ENCODE measurements at places on chromosomes 2 and 18.

- no peak for DNase-seq
These were observed 65.4 kb downstream of the SATB2 start for GRCh38 chr2:199392363-199392762.

DNA sequence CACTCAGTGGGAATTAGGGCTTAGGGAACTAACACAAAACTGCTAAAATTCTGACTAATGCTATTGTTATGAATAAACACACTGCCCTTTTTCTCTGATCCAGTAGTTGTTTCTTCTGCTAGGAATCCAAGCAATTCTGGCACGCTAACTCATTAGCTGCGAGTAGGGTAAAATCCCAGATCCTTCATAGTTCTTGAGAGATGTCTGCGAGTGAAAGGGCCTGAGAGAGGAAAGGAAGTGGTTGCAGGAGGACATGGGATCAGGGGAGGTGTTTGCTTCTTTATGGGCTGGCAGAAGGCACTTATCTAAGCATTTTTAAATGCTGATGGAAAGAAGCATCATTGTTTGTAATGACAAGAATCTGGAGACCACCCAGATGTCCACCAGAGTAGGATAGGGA is 9.4 kb downstream of the MAP3K19 start:
- DNase-seq = no peak

- DNase-seq = no peak
These were observed 71.8 kb downstream of the SH3RF3 start for GRCh38 chr2:109200616-109201464.

DNA sequence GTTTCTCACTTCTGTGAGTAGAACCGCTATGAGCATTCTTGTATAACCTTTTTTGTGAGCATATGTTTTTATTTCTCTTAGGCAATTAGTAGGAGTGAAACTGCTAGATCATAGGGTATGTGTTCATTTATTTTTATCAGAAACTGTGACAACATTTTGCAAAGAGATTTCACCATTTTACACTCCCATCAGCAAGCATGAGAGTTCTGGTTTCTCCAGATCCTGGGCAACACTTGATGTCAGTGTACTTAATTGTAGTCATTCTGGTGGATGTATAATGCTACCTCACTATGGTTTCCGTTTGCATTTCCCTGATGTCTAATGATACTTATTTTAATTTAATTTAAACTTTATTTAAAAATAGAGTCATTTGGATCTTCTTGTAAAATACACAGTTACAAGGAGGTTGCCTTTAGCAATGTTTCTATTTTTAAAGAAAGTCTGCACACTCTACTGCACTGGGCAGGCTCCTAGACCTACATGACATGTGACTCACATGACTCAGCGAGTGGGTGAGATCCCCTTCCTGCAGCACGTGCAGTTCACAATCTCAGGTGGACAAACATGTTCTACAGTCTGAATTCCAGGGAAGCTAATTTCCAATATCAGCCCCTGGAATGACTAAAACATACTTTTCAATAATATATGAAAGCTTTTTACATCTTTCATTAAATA is 127.0 kb upstream of the BCL2L11 start:
- DNase-seq = no peak

DNA sequence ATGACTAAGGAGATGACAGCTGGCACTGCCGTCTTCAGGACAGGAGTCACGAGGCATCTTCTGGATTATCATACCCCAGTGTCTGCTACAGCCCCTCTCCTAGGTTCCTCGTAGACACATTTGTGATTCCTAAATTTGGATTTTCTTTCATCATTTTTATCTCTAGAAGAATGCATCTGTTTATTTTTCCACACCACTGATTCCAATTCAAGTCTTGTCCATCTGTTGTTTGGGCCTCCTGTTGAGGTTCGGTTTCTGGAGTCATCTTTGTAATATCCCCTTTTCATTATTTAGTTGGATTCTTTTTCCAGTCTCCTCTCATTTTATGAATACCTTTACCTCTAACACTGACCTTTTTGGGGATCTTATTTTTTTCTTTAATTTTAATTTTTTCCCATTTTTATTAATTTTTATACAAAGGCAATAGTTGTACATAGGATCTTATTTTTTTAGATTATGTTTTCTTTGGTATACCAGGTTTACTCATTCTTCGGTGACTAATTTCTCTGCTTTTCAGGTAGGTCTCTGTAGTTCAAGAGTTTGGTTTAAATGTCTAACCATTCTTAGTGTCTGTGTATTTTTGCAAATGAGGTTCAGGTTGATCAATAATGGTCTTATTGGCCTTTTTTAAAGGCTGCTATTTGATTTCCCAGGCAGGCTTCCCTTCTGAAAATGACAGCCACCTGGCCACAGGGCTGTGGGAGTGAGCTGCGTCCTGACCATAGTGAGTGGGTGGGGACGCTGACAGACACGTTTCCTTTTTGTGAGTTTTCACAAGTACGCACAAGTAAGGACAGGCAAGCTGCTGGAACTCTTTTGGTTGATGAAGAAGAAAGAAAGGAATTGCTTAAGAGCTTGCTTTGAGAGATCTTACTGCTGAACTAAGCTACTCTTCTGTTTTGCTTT is 34.5 kb downstream of the FARP2 start:
- DNase-seq = no peak

DNA sequence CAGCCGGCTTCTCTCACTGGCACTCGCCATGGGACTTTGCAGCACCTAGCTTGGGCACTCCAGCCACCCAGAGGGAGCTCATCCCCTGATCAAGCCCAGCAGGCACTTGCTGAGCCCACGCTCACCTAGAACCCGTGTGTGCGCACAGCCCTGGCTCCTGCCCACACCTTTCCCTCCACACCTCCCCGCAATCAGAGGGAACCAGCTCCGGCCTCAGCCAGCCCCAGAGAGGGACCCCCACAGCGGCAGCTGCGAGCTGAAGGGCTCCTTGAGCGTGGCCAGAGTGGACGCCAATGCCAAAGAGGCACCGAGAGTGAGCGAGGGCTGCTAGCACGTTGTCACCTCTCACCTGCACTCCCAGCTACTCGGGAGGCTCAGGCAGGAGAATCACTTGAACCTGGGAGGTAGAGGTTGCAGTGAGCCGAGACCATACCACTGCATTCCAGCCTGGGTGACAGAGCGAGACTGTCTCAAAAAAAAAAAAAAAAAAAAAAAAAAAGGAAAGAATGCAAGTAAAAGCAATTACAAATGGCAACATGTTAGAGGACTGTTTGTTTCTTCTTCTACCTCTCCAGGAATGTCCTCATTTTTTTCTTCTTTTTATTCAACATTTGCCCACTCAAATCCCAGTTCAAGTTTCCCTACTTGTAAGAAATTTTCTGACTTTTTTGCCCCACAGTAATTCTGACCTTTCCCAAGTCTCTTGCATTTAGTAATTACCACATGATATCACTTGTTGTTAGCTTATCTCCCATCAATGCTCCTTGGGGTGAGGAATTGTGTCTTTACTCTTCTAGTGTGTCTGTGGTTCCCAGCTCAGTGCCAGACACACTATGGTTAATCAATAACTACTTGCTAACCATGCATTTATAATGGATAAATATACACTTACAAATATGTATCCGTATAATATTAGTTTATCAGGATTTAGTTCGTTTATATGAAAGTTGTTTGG is 40.6 kb upstream of the ST3GAL5 start:
- no peak for DNase-seq

GRCh38 chr2:68612765-68613519 is 30.4 kb upstream of the PROKR1 start:
- DNase-seq = no peak

- DNase-seq = no peak
These were observed 18.4 kb downstream of the CTDP1 start for GRCh38 chr18:79697976-79698375.

DNA sequence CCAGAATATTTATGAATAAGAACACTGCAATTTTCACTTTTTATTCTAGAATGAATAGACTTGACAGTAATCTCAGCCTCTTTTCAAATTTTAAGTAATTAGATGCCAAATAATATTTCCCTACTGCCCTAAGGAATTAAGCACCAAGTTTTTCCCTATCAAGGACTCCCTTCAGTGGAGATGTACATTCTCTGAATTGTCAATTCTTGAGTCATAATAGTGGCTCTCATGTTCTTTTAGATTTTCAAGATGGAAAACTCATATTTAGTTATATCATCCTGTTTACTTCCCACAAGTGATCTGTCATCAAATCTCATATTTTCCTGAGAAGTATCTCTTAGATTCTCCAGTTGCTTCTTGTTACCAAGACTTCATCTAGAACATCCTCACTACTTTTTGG is 1248.9 kb upstream of the CHAC2 start:
- DNase-seq = no peak

Data from cortex of kidney (tissue), 1 donor.